Vagina (tissue), 2 donors: ENCODE measurements at places on chromosomes 12 and 14.

DNA sequence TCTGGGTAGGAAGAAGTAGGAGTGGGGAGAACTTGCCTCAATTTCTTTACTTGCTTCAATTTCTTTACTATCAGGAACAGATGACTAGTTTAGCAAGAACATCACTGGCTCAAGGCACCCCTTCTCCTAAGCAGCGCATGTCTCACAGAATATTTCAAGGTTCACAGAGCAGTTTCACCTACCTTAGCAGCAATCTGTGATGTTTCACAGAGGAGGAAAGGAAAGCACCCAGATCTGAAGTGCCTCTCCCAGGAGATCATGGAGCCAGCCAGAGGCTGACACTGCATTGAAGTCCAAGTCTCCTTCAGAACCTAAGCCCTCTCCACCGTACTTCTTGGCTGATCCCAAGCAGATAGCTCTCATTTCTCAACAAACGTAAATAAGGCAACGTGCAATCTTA, 118.7 kb upstream of the PCED1B start:
- DNase-seq = no peak

DNA sequence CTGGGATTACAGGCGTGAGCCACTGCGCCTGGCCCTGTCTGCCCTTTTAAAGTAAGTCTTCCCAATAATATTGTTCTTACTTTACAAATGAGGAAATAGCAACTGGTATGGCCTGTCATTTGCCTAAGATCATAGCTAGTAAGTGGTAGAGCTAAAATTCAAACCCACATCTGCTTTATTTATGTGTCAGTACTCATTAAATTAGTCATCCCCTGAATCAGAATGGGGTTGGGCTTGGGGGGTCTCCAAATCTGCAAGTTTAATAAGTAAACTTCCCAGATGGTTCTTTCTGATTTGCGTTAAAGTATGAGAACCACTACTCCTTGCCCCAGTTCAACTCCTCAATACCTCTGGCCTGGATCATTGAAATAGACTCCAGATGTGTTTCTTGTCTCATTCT, 96.2 kb downstream of the FAR2 start:
- no peak for DNase-seq

DNA sequence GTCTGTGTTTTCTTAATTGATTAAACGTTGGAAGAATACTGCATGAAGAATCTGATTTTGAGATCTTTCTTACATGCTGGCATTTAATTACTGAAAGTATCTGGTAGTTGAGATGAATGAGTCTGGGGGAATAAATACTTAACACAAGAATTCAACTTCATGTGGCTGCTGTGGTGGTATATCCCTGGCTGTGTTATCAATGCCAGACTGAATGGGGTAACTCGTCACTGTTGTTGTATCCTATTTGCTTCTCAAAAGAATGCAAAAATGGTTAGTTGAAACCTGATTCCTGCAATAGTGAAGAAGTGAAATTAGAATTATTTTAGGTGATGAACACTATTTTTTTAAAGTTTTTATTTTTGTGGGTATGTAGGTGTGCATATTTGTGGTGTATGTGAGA, 72.5 kb downstream of the HMGA2 start:
- DNase-seq = no peak

DNA sequence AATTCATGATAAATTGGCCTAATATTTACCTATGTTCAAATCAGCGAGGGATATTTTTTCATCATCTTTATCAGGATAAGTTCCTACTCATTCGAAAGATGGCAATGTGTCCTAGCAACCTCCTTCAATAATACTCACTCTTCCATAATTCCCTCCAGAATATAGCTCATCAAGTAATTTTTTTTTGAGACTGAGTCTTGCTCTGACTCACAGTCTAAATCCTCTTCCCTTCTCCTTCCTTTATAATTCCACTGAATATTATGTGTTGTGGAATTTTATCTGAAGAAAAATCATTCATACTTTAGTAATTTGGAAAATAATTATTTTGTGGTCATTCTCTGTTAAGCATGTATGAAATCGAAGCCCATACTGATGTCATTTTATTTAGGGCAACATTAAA, 663.8 kb downstream of the FLRT2 start:
- DNase-seq = no peak

DNA sequence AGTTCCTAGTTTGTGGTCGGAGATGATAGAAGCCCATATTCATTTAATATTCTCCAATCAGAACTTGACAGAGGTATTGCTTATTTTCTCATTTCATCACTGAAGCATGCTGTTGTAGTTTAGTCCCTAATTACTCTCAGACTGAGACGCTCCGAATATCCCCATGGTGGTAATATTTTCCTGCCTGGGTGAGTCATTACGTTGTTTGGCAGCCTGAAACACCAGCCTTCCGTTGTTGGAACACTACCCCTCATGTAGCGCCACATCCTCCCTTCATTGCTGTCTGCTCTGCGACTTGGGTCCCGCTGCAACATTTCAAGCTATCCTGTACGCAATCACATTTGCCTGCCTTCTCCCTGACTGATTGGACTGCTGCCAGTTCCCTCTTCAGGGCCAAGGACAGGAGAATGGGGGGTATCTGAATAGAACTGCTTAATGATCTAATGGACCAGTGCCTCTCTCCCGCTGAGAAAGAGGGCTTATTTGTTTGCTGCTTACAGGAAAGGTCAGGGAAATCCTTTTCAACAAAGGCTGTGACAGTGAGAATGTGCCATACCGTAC, 369.1 kb downstream of the NPAS3 start:
- no peak for DNase-seq

DNA sequence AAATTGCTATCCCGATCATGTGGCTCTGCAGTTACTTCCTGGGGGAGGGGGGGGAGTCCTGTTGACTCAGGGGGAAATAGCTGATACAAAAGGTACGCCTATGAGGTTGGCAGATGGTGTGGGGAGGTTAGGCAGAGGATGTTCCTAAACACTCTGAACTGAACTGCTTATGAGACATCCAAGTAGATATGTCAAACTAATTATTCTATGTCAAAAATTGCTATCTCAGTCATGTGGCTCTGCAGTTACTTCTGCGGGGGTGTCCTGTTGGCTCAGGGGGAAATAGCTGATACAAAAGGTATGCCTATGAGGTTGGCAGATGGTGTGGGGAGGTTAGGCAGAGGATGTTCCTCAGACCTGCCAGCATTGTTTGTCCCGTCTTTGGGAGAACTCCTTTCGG, 5.1 kb upstream of the VCPKMT start:
- no peak for DNase-seq

GRCh38 chr12:450438-450837, 9.3 kb upstream of the B4GALNT3 start:
- no peak for DNase-seq

GRCh38 chr12:42196723-42197603, 41.1 kb downstream of the YAF2 start:
- no peak for DNase-seq

GRCh38 chr12:56873382-56873781, 60.8 kb downstream of the SDR9C7 start:
- DNase-seq = no peak

- DNase-seq = no peak
These were observed 78.6 kb downstream of the CCDC60 start for GRCh38 chr12:119412811-119413794.

- DNase-seq = no peak
These were observed 41.4 kb upstream of the FGF6 start for GRCh38 chr12:4486980-4487379.

GRCh38 chr12:118900993-118901392, 80.3 kb upstream of the SRRM4 start:
- no peak for DNase-seq

DNA sequence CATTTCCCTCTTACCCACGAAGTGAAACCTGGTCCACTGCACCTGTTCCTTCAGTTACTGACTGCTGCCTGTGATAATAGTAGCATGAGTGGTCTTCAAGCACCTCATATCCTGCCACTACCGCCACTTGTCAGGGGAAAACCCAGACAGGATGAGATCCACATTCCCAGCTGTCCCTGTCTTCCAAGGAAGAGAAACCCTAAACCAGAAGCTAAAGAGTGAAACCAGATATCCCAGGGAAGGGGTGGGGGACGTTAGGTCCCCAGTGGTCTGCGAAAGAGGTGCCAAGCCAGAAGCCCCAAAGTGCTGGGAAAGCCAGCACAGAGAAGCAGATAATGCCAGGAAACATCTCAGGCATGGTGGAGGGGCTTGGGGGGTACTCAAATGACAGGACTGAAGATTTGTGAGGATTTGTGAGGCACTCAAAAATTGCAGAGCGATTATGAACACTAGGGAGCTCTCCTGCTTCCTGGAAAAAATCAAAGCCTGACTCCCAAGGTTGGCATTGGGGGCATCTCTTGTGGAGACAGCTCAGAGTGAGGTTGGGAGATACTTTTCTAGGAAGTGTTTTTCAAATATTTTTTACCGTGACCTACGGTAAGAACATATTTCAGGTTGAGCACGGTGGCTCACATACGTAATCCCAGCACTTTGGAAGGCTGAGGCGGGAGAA, 77.9 kb downstream of the TMEM30B start:
- no peak for DNase-seq

GRCh38 chr14:100037353-100037752, 27.9 kb upstream of the EVL start:
- DNase-seq = no peak
